ENCODE measurements at places on chromosomes 11 and 22.

DNA sequence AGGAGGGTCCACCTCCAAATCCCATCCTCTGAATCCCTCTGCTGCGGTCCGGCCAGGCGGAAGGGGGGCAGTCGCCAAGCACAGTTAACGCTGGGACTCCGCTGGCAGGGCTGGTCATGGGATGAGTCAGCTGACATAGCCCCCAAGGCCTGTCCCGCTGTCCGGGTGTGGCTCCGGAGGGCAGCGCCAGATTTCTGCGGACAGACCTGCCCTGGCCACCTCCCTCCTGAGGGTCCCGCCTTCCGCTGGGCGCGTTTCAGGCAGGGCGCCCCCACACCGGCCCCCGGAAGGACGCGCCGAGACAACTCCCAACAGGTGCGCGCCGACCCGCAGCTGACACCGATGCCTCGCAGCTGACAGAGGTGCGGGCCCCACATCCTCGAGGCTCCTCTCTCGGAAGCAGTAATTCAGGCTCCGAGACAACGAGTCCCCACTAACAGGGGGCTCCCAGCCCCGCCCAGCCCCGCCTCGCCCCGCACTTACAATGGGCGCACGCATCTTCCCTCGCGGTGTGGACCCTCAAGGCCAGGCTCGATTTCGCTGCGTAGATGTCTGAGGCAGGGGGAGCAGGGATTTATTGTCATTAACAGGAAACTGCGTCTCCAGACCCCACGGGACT, 607 bp downstream of the PLAAT3 start:
- DNase-seq = no peak

DNA sequence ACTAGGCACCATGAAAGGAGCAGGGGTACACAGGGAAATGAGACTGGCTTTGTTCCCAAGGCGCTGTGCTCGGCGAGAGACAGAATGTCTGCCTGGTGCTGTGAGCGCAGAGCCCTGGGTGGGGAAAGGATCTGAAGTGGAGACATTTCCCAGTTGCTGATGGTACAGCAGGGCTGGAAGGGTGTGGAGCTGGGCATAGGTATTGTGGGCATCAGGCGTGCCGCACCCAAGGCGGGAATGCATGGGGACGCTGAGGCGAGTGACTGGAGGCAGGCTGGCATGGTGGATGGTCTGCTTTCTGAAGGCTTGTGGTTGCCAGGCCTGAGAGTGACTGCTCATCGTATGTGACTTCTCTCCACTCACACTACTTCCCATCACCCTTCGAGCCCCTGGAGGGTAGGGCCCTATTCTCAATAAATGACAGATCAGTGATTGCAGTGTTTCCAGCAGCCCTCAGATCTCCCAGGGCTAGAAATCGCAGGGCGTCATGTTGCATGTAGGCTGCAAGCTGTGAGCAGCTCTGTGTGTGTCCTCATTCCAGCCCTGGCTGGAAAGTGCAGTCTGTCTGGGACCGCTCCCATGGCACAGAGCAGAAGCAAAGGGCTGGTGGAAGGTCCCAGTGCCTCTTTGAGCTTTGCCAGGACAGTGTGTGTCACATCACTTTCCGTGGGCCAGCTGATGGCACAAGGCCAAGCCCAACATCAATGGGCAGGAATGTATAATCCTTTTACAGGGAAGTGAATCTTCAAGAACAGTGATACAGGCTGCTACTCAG, 67.7 kb downstream of the TBC1D22A start:
- no peak for DNase-seq

GRCh38 chr11:43523632-43524031, 156.9 kb upstream of the HSD17B12 start:
- DNase-seq = no peak

GRCh38 chr11:1604181-1604580, 4.1 kb downstream of the KRTAP5-3 start:
- DNase-seq = no peak

DNA sequence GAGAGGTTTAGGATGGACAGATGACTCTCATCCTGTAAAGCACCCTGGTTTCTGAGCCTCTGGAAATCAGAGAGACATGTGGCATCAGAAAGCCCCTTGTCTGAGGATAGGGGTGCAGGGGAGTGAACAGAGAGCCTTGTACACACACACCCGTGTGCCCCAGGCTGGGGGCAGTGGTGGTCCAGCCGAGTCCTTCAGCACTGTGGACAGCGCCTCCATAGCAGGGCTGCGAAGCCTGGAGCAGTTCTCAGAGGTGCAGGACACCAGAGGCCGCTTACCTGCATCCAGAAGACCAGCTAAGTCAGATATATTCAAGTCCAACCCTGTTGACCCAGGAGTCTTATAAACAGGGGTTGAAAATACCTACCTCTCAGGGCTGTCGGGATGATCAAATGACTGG, 11.5 kb upstream of the IGSF9B start:
- no peak for DNase-seq

DNA sequence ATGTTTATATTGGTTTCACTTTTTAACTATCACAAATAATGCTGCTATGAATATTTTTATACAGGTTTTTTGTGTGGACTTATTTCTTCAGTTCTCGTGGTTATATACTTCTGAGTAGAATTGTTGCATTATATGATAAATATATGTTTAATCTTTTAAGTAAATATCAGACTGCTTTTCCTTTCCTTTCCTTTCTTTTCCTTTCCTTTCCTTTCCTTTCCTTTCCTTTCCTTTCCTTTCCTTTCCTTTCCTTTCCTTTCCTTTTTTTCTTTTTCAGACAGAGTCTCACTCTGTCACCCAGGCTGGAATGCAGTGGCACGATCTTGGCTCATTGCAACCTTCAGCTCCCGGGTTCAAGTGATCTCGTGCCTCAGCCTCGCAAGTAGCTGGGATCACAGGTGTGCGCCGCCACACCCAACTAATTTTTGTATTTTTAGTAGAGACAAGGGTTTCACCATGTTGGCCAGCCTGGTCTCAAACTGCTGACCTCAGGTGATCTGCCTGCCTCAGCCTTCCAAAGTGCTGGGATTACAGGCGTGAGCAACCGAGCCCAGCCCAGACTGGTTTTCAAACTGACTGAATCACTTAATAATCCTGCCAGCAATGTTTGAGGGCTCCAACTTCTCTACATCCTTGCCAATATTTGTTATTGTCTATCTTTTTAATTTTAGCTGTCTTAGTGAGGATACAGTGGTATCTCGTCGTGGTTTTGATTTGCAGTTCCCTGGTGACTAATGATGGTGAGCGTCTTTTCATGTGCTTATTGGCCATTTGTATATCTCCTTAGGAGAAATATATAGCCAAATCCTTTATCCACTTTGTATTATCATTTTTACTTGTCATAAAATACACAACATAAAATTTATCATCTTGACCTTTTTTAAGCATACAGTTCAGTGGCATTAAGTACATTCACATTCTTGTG, 21.9 kb downstream of the HTR3B start:
- DNase-seq = no peak

DNA sequence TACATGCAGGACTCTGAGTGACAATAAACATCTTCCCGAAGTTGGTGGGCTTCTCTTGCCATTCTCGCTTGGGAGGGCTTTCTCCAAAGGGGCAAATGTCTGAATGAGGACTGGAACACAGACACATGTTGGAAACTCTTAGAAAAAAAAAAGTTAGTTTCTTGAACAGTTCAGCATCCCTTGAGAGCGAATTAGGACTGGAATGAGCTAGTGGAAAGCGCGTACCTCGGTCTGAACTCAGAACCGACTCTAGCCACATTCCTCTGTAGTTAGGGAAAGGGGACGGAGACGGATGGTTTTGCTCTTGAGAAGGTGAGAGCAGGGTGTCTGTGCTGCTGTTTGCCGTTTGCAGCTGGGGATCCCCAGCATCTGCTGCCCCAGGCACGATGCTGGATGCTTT, 517.3 kb downstream of the TBC1D22A start:
- DNase-seq = no peak

- no peak for DNase-seq
Measured at GRCh38 chr22:44667829-44668189, 34.2 kb upstream of the PRR5 start.

- DNase-seq = no peak
Measured at GRCh38 chr11:3623121-3623520, 18.7 kb downstream of the ART5 start.

GRCh38 chr11:83092488-83093384, 21.0 kb upstream of the RAB30 start:
- no peak for DNase-seq

Data from COLO829 (cell line).